NCI-H526 (cell line): ENCODE measurements at places on chromosomes 1 and 21.

GRCh38 chr1:155247667-155248553 lies 7.4 kb downstream of the ENTREP3 start:
- DNase-seq, result no peak

- no peak for DNase-seq
These were observed 166.1 kb upstream of the DPYD start for GRCh38 chr1:98086796-98087441.

DNA sequence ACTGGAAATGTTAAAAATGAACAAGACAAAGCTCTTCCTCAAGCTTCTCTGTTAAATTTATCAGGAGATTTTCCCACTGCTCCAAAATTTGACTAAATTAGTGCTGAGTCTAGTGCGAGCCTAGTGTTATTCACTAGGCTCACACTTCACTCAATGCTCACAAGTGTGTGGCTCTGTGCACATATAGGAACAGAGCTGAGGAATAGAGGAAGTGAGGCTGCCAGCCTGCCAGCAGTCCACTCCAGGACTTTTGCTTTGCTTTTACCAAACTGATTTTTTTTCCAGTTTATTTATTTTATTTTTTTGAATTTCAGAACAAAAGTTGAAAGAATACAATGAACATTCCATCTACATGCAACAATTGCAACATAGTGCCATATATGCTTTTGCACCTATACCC lies 87.2 kb downstream of the VAV3 start:
- DNase-seq, result no peak

DNA sequence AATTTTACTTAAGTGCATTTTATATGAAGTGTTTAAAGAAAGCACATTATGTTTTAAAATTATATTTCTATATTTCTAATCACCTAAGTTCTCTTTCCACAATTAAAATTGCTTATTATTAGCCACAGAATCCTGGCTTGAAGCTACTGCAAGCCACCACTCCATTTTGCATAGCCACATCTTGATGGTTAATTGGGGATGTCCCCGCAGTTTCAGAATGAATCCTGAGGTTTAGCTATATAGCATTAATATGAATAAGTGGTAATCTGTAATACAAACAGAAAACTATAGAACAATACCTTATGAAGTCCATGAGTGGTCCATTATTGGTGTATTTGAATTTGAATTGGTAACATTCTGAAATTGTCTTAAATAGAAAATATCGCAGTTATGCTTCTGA lies 11.6 kb upstream of the GOLPH3L start:
- DNase-seq, result no peak

DNA sequence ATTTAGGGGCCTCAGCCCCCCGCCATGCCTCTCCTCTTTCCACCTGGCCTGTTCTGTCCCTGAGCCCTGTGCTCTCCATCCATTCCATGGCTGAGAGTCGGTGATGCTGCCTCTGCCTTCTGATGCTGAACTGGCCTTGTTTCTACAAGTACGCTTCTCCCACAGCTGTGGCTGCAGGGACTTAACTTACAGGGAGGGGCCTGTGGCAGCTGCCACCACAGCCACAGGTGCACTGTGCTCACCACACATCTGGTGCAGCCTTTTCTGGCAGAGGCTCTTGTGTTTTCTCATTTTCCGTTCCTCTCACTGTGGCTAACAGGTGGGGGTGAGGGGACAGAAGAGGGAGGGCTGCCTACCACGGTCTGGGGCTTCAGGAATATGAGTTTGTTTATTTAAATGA lies 4.2 kb downstream of the FMO1 start:
- DNase-seq, result no peak

DNA sequence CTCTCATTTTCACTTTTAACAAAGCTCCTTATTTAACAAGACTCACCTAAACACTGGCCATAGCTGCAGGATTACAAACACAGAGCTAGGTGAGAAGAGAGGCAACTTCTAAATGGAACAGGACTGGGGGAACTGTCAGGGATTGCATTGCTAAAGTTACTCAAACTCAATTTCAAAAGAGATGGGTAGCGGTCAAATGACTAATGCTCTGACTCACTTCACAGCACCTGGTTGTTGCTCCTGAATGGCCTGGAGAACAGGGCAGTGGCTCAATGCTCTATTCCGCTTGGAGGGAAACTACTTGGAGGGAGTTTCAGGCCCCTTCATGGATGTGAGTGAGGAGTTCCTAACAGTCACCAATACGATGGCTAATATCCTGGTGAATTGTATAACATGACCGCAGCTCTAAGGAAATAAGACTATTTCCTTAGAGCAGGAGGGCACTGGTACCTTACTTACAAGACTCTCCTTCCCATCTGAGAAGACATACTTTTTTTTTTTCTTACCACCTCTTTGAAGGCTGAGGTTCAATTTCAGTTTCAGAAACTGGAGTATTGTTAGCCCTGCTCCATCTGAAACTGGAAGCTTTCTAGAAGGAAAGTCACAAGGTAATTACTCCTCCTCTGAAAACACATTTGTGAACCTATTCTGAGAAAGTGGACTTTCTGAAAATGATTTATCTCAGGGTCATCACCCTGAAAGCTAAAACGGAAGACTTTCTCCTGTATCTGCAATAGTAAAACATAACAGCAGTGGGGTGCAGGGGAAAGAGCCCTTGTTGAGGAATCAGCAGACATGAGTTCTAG lies 9.5 kb downstream of the DPT start:
- DNase-seq, result no peak

- no peak for DNase-seq
These were observed 4.2 kb downstream of the SPSB1 start for GRCh38 chr1:9296850-9297249.
